ENCODE measurements at places on chromosomes 7 and 10.

DNA sequence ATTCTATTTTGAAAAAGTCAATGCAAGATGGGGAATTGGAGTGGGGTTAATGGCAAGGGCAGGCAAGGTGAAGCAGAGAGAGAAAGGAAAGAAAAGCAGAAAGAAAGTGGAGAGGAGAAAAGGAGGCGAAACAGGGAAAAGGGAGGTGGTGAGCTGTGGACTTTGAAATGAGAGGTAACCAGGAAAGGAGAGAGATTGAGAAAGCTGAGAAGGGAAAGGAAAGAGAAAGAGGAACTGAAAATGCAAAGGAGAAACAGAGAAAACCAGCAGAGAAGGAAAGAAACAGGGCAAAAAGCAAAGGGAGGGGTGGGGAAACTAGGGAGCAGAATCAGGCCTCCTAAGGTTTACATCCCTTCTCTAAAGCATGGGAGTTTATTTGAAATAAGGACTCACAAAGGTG is 72.5 kb upstream of the TPK1 start:
- no peak for DNase-seq

GRCh38 chr10:101444058-101444898 is 90.3 kb downstream of the BTRC start:
- DNase-seq, result no peak

GRCh38 chr10:132110111-132110521 is 44.4 kb downstream of the JAKMIP3 start:
- no peak for DNase-seq

GRCh38 chr10:7337431-7338171 is 73.2 kb downstream of the SFMBT2 start:
- DNase-seq, result no peak

DNA sequence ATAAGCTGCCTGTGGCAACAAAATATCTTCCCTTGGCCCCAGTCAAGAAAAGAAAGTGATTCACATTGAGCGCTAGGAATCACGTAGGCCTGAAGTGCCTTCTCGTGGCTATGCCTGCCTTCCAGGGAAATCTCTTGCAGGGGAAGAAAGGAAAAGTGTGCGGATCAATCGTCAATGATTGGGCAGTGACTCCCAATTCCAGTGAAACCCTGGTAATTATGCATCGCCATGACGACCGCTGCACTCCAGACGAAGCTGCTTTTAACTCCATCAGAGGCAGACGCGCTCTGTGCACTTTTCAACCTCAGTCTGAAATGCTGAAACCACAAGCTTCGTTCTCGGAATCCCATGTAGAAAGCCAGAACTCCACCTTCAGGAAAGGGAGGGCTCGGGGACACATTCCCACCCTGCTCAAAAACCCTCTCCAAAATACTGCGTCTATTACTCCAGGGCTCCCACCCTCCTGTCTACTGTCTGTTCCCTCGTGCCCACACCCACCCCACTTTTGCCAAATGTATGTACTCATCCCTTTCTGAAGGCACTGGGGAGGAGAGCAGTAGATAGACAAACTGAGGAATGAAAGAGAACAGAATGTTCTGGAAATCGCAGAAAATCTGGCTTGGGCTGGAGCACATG is 24.2 kb upstream of the PRKAG2 start:
- DNase-seq, result no peak
